Tracheal epithelial cell (primary cell): ENCODE measurements at places on chromosomes 2 and 18. TPM values are rescaled to one million over a fixed set of nuclear protein-coding genes. Genes with fewer than 3 reads are reported as not detected.

The BCL2 gene
- total RNA-seq: 1.9 and 2.6 TPM in 2 replicates

The SIX2 gene
- total RNA-seq: 5.3 and 10.7 TPM in 2 replicates

The RAB17 gene
- 2.1 and 3.1 TPM in 2 replicates for total RNA-seq

The ABCG8 gene
- under 0.01 TPM in 1 of 2 replicates, not detected in the other for total RNA-seq

The WDR33 gene
- total RNA-seq: 16.6 and 19.4 TPM in 2 replicates

The PAIP2B gene
- total RNA-seq: 2.2 and 3.4 TPM in 2 replicates

The INPP5D gene
- total RNA-seq: 21.9 and 66.3 TPM in 2 replicates

The RAB6D gene
- total RNA-seq: under 0.01 TPM in 1 of 2 replicates, not detected in the other

The ALLC gene
- total RNA-seq: not detected in 2 replicates
